ENCODE measurements at places on chromosomes 3 and 15.
A peak's percentile ranks its signal among the peaks of the same experiment; 100 is the strongest.

DNA sequence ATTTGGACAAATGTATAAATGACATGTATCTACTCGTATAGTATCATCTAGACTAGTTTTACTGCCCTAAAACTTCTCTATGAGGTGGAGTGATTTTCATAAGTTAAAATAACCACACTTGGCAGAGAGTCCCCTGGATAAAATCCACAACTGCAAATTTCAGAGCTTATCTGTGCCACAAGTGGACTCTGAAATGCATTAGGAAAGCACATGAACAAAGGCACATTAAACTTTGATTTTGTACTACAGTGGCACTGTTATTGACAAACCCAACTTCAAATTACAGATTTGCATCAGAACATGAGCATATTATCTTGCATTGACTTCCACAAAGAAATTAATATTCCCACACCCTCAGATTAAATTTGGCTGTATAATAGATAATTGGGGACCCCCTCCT lies 58.1 kb upstream of the EIF5A2 start:
- no peak for DNase-seq

DNA sequence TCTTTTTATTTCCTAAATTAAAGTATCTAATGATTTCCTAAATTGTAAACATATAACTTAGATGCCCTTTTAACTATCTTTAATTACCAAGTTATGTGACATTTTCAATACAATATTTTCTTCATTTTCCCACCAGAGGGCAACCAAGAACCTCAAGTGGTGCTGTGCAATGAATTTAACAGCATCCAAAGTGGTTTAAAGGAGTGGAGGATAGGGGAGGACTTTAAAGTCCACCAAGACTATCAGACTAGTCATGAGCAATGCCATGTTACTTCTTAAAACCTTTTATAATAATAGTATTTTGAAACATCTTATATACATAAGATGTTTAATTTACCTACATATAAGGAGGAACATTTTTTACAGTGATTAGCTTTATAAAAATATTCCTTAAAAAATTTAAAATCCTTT lies 74.4 kb downstream of the DLG1 start:
- DNase-seq: peak; percentile 47

DNA sequence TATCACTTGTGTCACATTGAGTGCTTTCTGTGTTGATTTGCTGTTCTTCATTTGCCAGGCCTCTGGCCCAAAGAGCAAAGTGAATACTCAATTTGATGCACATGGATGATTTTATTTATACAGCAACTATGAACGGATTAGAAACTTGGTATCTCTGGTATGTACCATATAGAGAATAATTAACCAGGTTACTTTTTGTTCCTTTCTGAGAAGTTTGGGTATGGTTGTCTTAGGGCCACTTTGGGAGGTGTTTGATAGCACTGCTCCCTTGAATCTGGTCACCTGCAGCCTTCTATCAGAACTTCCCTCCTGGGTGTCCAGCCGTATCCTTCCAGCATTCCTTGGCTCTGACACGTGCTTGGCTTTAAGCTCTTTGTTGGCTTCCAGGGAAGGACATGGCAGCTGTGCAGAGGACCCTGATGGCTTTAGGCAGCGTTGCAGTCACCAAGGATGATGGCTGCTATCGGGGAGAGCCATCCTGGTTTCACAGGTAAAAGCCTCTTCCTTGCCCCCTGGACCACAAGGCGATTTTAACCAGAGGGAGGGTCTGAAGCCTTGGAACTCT lies 12.7 kb downstream of the TAGLN3 start:
- DNase-seq: no peak

- DNase-seq: no peak
These were observed 116.5 kb upstream of the FGF7 start for GRCh38 chr15:49306551-49306950.

- no peak for DNase-seq
These were observed 58.1 kb upstream of the MYRIP start for GRCh38 chr3:39751286-39751685.

DNA sequence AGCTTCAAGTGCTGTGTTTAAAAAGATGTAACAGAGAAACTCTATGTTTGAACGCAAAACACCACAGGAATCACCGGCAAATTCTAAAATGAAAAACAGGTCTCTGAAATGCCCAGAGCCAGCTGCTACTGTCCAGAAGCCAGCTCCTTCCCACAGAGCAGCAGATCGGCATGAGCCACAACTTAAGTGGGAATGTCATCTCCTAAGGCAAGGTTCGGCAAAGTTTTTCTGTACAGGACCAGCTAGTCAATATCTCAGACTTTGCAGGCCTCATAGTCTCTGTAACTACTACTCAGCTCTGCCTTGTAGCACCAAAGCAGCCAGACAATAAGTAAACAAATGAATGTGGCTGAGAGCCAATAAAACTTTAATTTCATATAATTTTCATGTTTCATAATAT lies 4.9 kb downstream of the PLOD2 start:
- DNase-seq: no peak

- DNase-seq: no peak
These were observed 57.8 kb downstream of the CDC25A start for GRCh38 chr3:48130321-48130904.

DNA sequence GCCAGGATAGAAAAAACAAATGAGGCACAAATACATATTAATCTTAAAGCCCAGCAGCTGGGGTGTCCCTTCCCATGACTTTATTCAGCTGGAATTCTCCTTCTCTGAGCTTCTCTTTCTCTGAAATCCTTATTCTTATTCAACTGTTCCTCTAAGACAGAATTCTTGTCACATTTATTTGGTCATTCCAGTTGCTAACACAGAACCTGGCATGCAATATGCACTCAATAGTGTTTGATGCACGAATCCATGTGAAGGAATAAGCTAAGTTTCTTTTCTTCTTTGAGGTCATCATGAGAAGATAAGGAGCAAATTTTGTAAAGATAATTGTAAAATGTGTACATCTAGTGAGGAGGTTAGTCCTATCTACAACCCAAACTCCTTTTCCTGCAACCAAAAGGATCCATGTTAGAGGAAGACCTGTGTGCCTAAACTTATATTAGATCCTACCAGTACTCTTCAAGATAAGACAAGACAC lies 154.2 kb upstream of the KCNMB2 start:
- no peak for DNase-seq

GRCh38 chr3:130659911-130660310 lies 86.7 kb downstream of the PIK3R4 start:
- no peak for DNase-seq

- no peak for DNase-seq
These were observed 41.8 kb downstream of the PRR23E start for GRCh38 chr3:127234778-127235177.

DNA sequence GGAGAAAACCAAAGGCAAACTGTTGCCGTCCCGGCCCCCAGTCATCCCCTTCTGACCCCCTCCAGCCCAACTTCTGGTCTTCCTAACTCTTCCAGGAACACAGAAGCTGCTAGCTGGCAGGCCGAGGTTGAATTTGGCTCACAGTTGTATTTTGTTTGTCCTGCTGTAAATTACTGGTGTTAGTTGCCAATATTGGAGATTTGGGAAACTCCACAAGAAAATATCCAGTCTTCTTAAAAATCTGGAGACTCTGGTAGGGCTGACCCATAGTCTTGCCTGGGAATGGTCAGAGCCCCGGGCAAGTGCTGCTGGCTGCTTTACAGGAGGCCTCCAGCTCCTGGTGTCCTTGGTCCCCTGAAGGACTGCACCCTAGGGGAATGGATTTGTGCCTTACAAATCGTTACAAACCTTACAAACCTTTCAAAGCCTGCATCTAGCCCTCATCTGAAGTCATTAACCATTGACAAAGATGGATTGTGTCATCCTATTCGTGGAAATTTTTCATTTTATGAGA lies 112.0 kb upstream of the MCTP2 start:
- no peak for DNase-seq

DNA sequence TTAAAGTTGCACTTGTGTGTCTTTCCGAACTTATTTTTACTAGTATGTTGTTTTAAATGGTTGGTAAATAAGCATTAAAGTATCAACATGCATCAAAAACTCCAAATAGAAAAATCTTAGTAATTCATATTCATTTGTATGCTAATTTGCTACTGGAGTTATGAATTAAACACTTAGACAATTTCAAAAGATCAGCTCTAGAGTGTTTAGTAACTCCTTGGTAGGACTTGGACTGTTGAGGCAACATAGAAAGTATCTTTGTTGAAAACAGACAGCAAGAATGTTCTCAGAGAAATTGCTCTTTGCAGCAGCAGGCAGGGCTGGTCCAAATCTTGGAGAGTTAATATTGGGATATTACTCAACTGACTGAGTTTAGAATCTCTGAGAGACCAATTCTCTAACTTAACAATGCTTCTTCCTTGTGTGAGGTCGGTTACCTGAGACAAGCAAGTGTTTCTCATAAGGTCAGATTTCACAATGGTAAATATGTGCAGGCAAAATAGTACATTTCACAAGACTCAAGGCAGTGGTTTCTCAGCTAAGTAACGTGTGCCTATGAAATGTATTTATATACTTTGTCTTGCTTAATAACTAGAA lies 147.8 kb upstream of the IL12A start:
- DNase-seq: no peak

- no peak for DNase-seq
These were observed 29.5 kb downstream of the LPP start for GRCh38 chr3:188183452-188183851.

DNA sequence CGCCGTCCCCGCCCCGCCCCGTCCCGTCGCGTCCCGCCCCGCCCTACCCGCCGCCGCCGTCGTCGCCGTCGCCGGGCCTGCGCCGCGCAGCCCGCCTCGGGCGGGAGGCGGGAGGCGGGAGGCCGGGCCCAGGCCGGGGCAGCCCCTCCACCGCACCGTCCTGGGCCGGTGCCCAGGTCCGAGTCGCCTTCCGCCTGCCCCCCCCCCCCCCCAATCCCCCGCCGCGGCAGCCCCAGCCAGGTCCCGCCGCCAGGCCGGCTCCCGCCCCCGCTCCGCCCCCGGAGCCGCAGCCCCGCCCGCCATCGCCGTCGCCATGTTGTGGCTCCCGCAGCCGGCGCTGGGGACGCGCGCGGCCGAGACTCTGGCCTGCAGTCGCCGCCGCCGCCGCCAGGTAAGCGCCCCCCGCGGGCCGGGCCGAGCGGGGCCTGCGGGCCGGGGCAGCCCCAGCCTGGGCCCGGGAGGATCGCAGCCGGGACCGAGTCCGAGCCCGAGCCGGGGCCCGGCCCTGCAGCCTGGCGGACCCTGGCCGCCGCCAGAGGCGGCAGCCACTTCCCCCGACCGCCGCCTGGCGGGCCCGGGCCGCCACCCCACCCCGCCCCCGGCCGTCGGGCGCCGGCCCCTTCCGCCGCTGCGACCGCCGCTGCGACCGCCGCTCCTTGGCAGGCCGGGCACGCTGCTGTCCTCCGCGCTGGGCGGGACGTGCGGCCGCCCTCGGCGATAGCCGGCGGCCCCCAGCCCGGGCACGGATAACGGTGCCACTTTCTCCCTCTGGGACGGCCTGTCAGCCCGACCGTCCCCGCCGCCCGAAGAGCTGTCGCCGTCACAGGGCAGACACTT lies at the start of gene ZNF592:
Gene ZNF592, plus strand, starts transcription at position 319 of the 837 bp plus-strand sequence. CDS start 34,084 bp downstream, outside the sequence.
- peak; percentile 88 for DNase-seq

DNA sequence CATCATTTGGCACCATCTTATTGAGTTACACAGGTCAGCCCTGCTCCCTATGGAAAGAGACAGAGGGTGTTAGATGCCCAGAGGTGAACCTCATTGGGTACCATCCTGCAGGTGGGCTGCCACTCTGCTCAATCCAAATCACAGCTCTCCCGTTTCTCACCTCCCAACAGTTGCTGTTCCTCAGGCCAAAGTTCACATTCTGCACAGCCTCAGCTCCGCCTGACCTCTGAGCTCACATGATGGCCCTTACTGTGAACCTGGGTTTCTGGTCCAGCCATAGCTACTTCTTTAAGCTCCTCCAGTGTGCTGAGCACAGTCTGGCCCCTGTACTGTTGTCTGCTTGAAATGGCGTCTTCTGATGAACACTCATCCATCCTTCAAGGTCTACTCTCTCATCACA lies 47.8 kb downstream of the BTD start:
- no peak for DNase-seq

DNA sequence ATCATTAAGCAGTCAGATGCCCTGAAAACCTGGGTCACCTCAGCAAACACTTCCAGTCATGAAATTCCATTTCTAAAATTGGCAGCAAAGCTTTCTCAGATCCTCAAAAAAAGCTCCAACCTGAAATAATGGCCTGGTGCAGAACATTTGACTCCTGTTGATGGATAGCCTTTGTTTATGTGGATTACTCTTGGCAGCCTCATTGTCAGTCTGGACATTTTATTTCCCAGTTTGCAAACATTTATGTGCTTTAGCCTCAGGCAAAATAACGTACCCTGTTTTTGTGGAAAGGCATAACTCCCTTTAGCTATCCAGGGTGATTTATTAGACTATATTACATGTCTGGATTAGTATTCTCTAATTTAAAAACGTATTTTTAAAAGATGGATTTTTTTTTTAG lies 53.9 kb downstream of the PXYLP1 start:
- no peak for DNase-seq
